ENCODE measurements at places on chromosomes 11 and 22.

GRCh38 chr11:83033972-83034672 lies 37.6 kb downstream of the RAB30 start:
- peak; percentile 94 for DNase-seq

DNA sequence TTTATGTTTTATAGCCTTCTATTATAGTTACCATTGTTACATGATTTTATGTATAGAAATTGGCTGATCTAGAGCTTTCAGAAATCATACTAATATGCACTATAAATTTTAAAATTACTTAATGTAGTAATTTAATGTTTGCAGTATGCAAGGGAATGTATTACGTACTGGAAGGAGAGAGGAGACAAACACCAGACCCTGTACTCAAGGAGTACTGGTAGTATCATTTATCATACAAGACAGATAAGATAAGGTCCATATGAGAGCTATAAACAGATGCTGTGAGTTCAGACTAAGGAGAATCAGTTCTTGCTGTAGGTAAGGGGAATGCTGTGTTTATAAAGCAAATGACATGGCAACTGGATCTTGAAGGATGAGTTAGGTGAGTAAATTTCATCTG lies 765 bp downstream of the BCO2 start:
- DNase-seq, result no peak

GRCh38 chr11:34198523-34198922 lies 93.1 kb downstream of the NAT10 start:
- DNase-seq, result no peak

DNA sequence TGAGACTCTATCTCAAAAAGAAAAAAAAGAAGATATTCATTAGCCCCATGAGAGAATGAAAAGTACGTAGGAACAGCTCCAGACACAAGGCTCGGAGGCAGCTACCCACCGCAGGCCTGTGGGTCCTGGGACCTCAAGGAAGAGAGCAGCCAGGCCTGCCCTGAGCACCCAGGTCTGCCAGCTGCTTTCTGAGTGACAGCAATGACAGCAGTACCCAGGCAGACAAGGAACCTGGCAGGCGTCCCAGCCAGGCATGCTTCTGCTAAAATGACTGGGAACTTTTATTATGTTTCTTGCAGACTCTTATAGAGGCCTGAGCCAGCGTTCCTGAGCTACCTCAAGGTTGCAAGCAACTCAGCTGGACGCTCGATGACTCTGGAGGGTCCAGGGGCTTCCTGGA lies 31.6 kb downstream of the CPT1A start:
- no peak for DNase-seq

- peak; percentile 91 for DNase-seq
Measured at GRCh38 chr11:95282291-95282751, 51.3 kb upstream of the SESN3 start.

DNA sequence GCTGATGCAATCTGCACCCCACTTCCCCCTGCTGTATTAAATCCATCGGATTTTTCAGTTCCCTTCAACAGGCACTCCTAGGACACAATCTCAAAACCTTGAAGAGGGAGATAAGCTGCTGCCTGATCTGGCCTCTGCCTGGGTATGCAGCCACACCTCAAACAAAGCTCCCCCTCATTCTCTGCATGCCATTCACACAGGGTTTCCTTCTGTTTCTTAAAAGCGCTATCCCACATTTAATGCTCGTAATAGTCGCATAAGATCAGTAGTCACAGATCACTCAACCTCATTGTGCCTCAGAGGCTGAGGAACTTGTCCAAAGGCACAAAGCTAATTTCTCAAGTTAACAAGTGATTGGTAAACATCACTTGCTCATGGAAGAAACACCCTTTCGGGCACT lies 34.0 kb downstream of the UQCR10 start:
- DNase-seq, result no peak

DNA sequence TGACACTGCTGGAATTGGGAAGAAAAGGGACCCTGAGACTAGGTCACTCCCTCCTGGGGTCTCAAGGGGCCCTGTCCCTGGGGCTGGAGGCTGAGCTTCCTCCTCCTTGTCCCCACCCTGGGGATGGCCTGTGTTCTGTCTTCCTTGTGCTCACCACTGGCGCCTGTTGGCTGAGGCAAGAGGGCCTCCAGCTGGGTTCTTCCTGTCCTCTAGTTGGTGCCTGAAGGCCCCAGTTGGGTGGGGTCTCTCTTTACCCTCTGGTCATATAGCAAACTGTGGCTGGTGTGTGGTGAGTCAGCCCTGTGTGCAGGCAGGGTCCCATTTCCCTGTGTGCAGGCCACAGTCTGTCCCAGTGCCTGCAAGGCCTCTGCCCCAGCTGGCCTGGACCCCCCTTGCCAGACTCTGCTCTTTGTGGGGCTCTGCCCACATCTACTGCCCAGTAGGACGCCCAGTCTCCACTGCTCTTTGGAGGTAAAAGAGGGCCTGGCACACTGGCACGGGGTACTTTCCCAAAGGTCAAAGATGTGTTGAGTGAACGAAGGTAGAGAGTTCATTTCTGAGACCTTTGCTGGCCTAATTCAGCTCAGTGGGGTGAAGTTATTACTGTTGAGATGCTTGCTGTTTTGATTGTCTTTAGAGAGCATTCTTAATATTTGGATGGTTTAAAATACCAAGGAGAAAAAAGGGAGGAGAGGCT lies 55.1 kb upstream of the CLDN5 start:
- DNase-seq, result no peak

DNA sequence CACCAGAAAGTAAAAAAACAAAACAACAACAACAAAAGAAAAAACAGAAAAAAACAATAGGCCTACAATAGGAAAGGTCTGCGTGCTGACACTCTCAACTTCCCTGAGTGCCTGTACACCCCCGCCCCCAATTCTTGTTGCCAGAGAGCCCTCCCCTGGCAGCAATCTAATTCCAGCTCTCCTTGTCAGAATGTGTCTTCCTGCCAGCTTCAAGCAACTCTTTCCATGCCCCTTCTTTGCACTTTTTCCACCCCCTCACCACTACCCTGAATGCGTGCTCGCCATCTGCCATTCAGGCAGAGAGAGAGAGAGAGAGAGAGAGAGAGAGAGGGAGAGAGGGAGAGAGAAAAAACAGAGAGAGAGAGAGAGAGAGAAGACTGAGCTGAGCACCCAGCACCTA lies 245.0 kb downstream of the KIRREL3 start:
- no peak for DNase-seq

GRCh38 chr11:112650527-112650926 lies 310.7 kb upstream of the NCAM1 start:
- DNase-seq, result no peak

- no peak for DNase-seq
Measured at GRCh38 chr22:33321466-33321865, 263.3 kb upstream of the SYN3 start.

- DNase-seq, result no peak
Measured at GRCh38 chr22:49011379-49011768, 816.3 kb downstream of the BRD1 start.

DNA sequence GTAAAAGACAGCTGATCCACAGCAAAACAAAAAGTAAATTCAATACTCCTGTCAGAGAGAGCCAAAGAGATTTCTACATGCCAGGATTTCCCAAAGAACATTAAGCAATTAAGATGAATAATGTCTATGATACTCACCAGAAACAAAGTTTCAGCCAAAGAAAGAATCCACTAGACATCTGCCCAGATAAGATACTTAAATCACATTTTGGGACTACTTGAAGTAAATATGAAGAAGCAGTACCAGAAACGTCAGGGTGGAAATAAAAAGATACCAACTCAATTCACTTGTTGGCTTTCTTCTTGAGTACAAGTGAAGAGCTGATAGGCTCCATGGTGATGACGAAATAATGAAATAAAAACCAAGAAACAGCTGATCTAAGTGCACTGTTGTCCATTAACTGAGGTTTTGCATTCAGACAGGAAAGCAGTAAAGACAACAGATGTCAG lies 31.6 kb upstream of the ARHGAP32 start:
- DNase-seq, result peak; percentile 76

GRCh38 chr11:31492320-31492913 lies 17.0 kb downstream of the IMMP1L start:
- DNase-seq, result peak; percentile 58

GRCh38 chr11:128125723-128126122 lies 461.6 kb downstream of the ETS1 start:
- DNase-seq, result no peak

DNA sequence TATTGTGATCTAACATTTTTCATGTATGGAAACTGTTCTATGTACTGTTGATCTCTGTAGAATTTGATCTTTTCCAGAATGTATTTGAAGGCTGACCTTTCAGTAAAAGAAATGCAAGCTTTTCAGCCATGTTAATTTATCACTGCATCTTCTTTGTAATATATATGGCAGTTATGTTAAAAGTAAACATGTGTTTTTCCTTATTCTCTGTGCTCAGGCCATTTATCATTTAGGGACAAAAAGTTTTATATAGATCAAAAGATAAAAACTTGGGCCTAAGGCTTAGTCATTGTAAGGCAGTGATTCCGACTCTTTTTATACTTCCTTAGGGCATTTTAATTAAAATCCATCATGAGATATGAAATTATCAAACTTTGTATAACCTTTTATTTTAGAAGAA lies 48.7 kb downstream of the KDM2A start:
- DNase-seq, result no peak

DNA sequence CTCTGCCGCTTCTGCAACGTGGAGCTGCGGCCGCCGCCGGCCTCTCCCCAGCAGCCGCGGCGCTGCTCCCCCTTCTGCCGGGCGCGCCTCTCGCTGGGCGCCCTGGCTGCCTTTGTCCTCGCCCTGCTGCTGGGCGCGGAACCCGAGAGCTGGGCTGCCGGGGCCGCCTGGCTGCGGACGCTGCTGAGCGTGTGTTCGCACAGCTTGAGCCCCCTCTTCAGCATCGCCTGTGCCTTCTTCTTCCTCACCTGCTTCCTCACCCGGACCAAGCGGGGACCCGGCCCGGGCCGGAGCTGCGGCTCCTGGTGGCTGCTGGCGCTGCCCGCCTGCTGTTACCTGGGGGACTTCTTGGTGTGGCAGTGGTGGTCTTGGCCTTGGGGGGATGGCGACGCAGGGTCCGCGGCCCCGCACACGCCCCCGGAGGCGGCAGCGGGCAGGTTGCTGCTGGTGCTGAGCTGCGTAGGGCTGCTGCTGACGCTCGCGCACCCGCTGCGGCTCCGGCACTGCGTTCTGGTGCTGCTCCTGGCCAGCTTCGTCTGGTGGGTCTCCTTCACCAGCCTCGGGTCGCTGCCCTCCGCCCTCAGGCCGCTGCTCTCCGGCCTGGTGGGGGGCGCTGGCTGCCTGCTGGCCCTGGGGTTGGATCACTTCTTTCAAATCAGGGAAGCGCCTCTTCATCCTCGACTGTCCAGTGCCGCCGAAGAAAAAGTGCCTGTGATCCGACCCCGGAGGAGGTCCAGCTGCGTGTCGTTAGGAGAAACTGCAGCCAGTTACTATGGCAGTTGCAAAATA lies 816 bp downstream of the PDE3B start:
- peak; percentile 10 for DNase-seq

DNA sequence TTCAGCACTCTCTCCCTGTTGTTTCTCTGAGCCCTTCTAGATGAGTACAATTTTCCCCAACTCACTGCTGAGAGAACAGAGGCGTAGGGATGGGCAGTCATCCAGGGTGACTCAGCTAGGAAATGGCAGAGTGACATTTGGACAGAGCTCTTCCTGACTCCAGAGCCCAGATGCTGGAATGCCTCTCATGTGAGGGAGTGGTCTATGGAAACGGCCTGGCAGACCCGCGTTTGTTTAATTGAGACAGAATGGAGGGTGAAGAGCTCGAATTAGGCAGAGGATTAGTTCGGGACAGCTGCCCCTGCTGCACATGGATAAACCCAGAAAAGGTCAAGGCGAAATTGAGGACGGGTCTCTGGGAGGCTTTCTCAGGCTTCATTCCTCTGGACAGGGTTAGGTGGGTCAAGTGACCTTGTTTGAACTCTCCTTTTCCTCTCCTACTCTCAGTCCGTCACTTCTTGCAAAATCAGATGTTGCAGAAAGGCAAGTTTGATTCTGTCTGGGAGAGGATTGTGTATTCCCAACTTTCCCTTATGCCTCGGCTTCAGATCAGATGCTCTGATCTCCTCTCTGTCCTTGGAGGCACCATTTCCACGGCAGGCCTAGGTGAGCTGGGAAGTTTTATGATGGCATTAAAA lies 7.6 kb upstream of the LMO2 start:
- DNase-seq, result peak; percentile 66

- DNase-seq, result no peak
Measured at GRCh38 chr11:65562788-65563187, 4.6 kb upstream of the LTBP3 start.

DNA sequence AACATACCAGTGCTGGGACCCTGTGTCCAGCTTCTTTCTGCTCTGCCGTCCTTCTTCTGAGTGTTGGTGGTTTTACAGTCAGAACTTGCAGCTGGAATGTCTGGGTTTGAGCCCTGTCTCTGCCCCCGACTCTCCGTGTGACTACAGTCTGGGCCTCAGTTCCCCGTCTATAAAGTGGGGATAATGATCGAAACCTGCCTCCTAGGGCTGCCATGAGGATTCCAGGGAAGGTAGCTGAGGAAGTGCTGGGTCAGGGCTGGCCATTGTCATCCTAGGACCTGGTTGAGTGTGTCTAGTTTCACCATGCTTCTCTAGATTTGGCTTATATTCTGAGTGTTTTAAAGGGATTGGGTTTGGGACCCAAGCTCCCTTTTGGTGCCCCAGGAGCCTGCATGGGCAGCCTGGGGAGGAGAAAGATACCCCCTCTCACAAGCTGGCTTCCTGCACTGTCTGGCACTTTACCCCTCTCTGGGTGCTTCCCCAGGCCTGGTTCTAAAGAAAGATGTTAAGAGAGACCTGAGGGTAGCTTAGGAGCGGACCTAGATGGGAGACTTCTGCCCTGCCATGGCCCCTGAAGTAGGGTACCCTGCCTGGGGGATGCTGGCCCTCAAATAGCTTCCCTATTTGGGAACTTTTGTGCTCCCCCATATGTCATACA lies 49.9 kb downstream of the TSPAN18 start:
- DNase-seq, result no peak

- no peak for DNase-seq
Measured at GRCh38 chr11:9692691-9693090, 28.8 kb downstream of the SWAP70 start.

DNA sequence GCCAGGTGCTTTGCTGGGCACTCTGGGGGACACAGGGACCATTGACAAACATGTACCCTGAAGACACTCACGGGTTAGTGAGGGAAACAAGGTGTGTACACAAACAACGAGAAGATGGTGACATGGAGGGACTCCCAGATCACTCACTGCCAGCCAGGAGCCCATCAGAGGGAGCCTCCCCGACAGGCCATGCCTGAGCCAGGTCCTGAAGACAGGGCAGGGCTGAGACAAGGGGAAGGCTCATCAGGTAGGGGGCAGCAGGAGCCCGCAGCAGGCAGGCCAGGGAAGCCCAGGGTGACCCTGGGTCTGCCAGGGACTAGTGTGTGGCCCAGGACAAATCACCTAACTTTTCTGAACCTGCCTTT lies 127.9 kb downstream of the BUD13 start:
- DNase-seq, result no peak

DNA sequence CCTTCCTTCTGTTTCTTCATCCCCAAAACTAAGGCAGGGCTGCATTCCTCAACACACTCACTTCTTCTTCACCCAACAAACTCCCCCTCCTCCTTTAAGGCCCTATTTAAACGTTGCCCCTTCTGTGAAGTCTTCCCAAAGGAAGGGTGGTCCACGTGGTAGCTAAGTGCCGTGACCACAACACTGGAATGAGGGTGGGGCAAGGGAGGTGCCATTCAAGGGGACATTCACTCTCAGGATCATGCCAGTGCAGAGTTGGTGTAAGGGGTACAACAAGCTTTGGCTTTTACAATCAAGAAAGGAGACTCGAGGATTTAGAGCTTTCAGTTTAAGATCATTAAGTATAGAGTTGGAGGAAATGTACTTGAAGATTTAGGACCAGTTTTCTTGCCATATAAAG lies 8.0 kb upstream of the MS4A10 start:
- no peak for DNase-seq

- no peak for DNase-seq
Measured at GRCh38 chr11:126607776-126608541, 252.5 kb downstream of the ST3GAL4 start.

GRCh38 chr11:13473013-13473722 lies 10.1 kb upstream of the BTBD10 start:
- DNase-seq, result no peak

Data from fibroblast of gingiva (primary cell).